Mesendoderm (in vitro differentiated cells): ENCODE measurements at places on chromosomes 1 and 21.

GRCh38 chr21:19908390-19908789 lies 1089.8 kb upstream of the NCAM2 start:
- no peak for DNase-seq

DNA sequence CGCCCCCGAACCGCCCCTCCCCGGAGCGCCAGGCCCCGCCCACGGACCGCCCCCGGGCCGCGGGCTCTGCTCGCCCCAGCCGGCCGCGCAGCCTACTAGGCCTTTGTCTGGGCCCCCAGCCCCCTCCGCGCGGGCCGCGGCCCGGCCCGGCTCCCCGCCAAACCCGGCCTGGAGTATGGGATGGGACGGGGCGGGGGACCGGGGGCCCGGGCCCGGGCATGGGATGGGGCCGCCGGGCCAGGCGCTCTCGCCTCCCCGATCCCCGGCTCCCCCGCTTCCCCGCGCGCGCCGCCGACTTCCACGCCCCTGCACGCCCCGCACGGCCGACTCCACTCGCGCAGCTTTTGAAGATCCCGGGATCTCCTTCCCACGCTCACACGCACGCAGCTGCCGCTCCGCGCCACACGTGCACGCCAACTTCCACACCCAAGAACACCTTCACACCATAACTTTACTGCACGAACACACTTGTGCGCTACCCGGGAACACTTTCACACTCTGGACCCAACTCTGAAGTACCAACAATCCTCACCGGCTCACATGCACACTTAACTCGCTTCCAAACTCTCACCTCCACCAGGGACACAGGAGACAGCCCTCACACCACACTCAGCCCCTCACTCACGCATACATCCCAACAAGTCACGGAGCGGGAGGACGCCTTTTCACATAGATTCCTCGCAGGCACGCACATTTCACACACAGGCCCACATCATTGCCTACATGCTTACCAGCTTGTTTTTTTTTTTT lies 437 bp upstream of the HSPG2 start:
- peak; percentile 88 for DNase-seq

- no peak for DNase-seq
Observed at GRCh38 chr1:15436881-15437442, 1.3 kb upstream of the CTRC start.

DNA sequence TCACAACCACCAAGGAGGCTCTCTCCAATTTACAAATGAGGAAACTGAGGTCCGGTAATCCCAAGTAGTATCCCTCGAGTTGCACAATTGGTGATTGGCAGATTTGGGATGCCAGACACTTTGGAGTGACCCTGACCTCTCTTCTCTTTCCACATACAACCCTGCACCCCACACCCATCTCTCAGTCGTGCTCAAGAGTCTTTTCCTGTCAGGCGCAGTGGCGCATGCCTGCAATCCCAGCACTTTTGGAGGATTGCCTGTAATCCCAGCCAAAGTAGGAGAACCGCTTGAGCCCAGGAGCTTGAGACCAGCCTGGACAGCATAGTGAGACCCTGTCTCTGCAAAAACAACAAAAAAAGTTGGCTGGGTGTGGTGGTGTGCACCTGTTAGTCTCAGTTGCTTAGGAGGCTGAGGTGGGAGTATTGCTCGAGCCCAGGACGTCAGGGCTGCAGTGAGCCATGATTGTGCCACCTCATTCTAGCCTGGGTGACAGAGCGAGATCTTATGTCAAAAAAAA lies 91.1 kb upstream of the LPGAT1 start:
- no peak for DNase-seq

- DNase-seq = no peak
Observed at GRCh38 chr1:204405988-204406387, 5.6 kb downstream of the PPP1R15B start.

- no peak for DNase-seq
Observed at GRCh38 chr1:27491748-27492700, 2.1 kb upstream of the WASF2 start.

DNA sequence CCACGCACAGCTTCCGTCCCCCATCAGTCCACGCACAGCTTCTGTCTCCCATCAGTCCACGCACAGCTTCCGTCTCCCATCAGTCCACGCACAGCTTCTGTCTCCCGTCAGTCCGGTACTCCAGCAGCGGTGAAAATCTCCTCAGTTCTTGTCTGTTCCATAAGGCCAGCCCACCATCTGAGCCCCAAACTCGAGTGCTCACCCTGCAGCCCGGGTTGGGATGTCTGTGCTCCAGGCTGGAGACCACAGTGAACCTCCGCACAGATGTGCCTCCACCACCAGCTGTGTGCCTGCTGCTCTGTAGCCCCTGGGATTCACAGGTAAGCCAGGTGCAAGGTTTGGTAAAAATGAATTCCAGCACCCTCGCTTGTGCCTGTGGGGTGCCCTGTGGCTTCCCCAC lies 258.6 kb downstream of the NPHP4 start:
- no peak for DNase-seq

DNA sequence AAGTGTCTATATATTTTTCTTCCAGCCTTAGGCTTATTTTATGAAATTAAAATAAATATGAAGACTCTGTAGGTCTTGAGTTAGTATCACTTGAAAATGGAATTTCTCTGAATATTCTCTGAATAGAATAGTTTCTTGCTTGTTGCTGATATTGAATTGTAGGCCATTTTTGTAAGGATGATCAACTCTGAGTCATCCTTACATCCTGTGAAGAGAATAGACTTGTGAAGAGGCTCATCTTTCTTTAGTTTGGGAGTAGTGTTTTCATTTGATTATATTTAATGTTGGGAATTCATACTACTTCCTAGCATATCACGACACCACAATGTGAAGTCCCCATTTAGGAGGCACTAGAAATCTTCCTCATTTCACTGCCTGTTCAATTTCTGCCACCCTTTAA lies 27.5 kb upstream of the CD1D start:
- no peak for DNase-seq

- no peak for DNase-seq
Observed at GRCh38 chr1:183801649-183802048, 3.3 kb upstream of the RGL1 start.

- DNase-seq = no peak
Observed at GRCh38 chr21:17348357-17348756, 164.5 kb upstream of the CXADR start.

GRCh38 chr1:241934201-241934848 lies 23.2 kb upstream of the BECN2 start:
- DNase-seq = peak; percentile 96

GRCh38 chr1:40862008-40862863 lies at the start of gene CITED4:
CITED4 (minus strand) TSS chr1:40862363; CDS start chr1:40862127, 236 bp downstream.
- DNase-seq = peak; percentile 97

- DNase-seq = no peak
Observed at GRCh38 chr1:58738876-58739275, 39.0 kb upstream of the MYSM1 start.

DNA sequence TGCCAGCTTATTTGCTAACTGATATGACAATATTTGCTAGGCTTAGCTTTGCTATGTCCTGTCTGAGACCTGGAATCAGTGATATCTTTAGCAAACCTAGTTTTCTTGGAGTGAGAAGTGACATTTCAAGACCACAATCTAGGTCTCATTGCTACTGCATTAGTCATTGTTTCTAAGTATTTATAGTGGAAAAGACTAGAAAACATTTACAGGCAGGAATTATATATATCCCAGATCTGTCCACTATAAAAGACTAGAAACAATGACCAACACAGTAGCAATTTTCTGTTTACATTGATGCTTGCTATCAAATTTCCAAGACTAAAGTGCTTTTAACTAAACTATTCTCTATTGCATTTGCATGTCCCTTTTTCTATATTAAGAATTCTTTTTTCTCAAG lies 5.0 kb upstream of the RGS18 start:
- peak; percentile 6 for DNase-seq

DNA sequence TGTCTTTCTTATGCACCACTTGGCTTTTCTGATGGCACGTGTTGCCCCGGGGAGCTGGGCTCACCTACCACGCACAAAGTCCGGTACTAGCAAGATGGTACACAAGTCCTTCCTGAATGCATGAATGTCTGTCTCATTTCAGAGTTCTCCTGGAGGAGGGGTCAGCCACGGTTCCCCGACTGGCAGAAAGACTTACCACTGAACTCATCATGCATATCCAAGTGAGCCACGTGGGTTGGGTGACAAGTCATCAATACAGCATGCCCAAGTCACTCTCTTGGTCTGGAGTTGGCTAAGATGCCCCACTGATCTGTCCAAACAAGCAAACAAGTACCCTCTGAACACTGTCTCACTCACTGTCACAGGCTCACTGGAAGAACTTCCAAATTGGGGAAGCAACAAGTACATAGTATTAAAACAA lies 28.6 kb upstream of the MX1 start:
- no peak for DNase-seq

- no peak for DNase-seq
Observed at GRCh38 chr1:176051902-176052518, 155.1 kb downstream of the COP1 start.

DNA sequence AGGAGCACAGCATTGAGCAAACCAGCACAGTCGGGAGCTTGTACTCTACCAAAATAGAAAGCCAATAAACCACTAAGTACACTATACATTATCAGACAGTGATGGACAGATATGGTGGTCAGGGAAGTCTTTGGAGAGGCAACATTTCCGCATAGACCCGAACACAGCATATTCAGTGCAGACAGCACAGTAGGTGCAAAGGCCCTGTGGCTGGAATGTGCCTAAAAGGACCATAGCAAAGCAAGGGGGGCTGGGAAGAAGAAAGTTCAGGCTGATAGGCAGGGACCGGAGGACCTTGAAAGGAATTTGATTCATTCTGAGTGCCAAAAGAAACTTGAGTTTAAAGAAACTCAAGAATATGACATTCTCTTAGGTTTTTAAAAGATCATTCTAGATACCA lies 92.0 kb upstream of the GALNT2 start:
- DNase-seq = no peak

GRCh38 chr1:57307392-57308170 lies 116.3 kb downstream of the DAB1 start:
- DNase-seq = peak; percentile 94

DNA sequence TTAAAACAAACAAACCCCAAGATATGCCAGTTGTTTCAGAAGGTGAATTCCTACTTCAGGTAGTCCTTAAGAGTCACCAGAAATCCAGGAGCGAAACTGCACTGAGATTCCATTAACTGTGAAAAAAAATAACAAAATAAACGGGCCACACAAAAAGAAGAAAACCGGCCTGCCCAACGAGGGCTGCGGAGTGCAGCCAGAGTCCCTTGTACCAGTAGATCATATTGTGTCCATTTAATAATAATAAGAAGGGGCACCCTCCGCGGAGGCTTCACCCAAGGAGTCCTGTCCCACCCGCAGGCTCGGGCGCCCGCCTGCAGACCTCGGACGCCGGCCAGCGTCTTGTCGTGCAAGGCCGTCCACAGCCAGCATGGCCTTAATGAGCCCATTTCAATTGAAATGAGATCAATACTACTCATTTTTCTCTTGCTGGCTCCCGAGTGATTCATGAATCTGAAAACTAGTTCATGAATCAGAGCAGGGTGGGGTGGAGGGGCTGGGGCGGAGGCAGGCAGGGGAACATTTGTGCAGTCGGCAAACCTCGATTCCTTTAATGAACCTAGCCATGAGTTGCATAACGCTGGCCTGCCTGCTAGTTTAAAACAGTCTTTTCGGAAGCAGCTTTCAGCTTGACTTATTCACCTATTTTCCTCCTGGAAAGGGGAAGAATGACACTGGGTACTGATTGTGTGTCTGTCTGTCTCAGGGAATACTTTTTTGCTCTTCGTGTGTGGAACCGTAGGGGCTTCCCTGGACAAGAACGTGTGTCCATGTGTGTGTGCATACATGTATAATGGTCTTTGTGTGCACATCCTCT lies 113.1 kb upstream of the IRF2BP2 start:
- peak; percentile 35 for DNase-seq

DNA sequence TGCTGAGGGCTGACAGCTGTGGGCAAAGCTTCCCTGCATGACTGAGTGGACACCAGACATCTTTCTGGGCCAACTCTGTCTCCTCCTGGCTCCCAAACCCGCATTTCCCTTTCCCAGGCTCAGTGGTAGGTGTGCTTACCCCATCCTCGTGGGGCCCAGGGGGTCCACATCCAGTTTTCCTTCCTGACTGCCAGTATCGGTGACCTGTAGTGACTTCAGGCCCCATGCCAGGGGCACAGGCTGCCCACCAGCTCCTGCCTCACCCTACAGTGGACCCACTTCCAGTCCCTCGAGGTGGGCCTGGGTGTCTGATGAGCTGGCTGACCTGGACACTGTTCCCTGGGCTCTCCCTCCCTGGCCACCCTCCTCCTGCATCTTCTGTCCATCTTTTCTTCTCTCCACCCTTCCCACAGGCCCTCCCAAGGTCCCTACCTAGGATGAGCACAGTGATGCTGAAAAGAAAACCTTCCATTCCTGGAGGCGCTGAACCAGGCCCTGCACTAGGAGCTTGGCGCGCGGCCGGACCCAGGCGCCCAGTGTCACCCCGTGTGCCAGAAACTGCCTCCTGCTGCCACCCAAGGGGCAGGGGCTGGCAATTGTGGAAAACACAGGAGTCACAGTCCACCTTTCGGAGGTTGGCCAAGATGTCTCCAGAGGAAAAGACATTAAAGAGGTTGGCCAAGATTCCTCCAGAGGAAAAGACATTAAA lies 67.1 kb downstream of the RUNX3 start:
- no peak for DNase-seq

DNA sequence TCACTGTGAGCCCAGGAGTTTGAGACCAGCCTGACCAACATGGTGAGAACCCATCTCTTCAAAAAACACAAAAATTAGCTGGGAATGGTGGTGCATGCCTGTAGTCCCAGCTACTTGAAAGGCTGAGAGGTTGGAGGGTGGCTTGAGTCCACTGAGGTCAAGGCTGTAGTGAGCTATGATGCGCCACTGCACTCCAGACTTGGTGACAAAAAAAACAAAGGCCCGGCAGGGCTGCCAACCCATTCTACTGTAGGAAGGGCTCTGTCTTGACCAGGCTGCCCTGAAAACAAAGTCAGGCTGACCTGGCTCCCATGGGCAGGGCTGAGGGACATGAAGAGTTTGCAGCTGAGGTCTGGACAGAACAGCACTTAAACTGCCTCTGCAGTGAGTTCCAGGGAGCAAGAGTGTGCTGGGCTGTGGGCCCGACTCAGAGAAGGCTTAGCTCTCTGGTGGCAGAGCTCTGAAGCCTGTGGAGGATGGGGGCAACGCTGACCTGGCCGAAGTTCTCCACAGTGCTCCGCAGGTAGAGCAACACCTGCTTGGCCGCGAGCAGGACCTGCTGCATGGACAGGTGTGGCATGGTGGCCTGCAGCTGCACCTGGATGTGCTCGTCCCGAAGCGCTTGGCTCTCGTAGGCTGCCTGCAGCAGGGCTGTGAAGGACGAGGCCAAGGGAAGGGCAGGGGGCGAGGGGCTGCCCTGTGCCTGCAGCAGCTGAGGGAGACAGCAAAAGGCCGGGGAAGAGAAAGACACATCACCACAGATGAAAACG lies 42.4 kb downstream of the URB1 start:
- no peak for DNase-seq
